Activated naive CD8-positive, alpha-beta T cell treated with anti-CD3 and anti-CD28 coated beads, Interleukin-2, amount 10 ng/mL, durations not matched to agents 7 days and 5 days (primary cell): ENCODE measurements at places on chromosomes 16 and 17. TPM values are rescaled to one million over a fixed set of nuclear protein-coding genes. Genes with fewer than 3 reads are reported as not detected.
A peak's percentile ranks its signal among the peaks of the same experiment; 100 is the strongest.

DNA sequence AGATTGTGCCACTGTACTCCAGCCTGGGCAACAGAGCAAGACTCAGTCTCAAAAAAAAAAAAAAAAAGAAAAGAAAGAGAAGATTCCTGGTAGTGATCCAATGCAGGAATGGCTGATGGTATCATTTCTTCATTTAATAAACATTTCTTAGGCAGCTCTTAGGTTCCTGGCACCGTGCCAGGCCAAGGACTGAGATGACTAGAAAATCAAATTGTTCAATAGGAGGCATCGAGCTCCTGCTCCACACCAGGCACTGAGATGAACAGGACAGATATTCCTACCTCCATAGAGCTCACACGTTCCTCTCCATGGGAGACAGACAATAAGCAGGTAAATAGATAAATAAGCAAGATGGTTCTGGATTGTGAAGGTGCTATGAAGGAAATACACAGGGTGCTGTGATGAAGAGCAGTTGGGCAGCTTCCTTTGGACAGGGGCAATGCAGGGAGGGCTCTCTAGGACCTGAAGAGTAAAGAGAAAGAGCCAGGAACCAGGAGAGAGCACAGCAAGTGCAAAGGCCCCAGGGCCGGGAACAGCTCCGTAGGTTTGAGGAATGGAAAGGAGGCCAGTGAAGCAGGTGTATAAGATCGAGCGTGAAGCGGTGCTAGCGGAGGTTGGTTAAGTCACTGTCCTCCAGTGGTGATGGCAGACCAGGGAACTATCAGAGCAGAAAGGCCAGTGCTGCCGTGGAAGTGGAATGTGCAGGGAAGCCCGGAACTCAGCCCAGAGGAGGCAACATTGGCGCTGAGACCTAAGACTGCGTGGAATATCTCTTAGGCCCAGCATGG lies 26.5 kb upstream of the CRHR1 start:
- peak; percentile 1 for DNase-seq

DNA sequence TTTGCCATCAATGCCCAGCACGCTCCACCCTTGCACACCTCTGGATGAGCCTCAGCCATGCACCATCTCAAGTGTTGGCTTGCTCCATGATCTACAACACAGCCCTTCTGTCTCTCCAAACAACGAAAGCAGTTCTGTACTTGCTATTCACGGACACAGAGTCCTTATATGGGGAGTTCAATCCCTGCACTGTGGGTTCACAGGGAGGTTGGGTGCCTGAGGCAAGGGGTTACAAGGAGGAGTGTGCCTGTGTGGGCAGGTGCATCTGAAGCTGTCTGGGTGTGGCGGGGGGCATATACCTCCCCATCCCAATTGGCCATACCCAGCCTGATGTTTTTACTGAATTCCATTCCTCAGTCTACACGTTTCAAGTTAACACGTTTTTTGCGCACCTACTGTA lies 5.6 kb downstream of the RUNDC3A start:
- DNase-seq, result no peak

DNA sequence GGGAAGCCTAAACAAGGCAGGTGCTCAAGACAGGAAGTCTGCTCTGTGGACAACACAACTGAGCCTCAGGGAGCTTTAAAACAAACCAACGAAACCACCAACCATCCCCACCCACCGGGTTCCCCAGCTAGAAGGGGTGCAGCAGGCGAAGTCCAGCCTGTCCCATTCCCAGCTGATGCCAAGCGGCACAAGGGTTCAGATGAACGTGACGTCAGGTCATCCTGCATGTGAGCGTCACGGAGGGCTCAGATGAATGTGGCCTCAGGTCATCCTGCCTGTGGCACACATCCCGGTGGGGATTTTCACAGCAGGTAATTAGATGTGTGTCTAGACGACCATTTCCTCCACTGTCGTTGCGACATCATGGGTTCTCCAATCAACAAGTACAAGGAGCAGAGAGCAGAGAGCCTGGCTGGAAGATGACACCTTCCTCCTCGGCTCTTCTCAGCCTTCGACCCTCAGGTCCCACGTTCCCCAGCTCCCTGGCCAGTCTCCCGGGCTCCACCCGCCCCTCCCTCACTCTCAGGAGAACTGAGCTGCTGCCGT lies 246.5 kb downstream of the FOXL1 start:
- no peak for DNase-seq

DNA sequence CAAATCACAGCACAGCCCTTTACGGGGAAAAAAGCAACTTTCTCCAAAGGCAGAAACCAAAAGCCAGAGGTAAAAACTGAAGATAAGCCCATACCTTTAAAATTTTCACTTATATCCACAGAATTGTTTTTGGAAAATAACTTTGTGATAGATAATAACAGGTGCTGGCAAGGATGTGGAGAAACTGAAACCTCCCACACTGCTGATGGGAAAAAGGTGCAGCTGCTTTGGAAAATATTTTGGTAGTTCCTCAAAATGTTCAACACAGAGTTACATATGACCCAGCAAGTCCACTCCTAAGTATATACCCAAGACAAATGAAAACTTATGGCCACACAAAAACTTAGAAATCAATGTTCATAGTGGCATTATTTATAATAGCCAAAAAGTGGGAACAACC lies 12.2 kb downstream of the EFTUD2 start:
- no peak for DNase-seq

GRCh38 chr17:50453901-50454300 lies 14.8 kb downstream of the CHAD start:
- DNase-seq, result no peak

GRCh38 chr17:5096731-5097100 lies 15.0 kb downstream of the ZNF232 start:
- no peak for DNase-seq

GRCh38 chr16:51666821-51667220 lies 515.8 kb upstream of the SALL1 start:
- DNase-seq, result no peak

DNA sequence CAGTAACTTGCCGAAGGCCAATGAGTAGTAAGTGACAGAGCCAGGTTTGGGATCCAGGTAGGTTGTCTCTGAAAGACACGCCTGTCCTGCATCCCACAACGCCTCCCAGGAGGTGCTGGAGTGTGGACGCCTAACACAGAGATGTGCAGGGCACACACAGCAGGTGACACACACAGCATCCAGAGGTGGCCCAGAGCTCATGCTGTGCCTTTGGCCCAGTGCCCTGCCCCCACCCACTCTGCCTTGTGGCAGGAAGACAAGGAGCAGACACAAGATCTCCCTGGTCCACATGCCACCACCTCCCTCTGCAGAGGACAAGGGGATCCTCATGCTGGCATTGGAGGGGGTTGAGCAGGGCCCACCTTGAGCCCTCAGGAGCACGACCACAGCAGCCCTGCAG lies 14.7 kb upstream of the STH start:
- no peak for DNase-seq

DNA sequence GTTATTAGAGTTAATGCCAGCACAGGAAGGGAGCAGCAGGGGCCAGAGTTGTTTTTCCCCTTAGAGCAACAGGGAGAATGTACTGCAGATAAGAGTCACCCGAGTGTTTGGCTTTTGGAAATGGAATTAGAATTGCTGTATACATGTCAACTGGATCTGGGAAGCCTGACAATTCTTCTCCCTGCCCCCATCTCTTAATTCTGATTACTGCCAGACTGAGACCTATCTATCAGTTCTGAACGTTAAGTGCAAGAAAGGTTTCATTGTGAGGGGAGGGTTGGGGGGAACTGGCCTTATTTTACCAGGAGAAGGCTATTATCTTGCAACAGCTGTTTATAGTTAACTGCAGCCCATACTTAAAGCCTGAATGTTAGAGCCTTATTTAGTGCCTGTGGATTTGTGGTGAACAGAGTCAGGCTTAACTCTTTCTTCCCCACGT lies 424.5 kb upstream of the CDH11 start:
- DNase-seq, result no peak

DNA sequence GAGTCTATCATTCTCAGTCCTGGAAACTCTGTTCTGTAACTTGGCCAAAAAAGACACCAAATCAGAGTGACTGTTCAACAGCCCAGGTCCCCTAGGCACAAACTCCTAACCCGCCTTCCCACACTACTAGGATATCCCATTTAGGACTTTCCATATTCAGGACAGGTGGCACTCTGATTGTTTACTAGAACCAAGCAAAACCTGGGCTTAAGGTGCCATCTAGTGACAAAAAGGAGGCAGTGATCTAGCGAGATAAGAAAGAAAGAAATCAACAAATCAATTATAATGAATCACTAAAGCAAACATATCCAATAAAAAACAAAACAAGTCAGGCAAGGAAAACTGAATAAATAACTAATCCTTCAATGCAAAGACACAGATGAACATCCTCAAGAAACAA lies 203.9 kb downstream of the CEP112 start:
- DNase-seq, result no peak

DNA sequence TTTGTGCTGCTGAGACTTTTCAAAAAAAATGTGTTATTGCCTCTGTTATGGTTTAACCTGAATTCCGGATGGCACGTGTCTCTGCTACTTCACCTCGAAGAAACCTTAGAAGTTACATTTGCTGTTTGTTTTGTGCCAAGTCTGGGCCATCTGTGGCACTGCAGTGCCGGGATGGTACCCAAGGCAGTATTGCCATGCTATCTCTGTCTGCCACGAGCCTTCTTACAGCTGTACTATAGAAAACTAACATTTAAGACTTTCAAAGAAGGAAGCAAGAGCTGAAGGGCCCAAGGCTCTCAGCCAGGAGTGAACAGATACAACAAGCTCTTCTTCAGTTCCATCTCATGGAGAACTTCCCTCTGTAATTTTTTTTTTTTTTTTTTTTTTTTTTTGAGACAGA lies 73.7 kb upstream of the NOL11 start:
- DNase-seq, result no peak

AKAP10 gene
- total RNA-seq, result 55.9 TPM

WFDC1 gene
- total RNA-seq, result not detected

FBXO39 gene
- total RNA-seq, result 0.69 TPM

RGS9 gene
- total RNA-seq, result 3.5 TPM

VWA3A gene
- total RNA-seq, result 0.51 TPM

KRT23 gene
- not detected for total RNA-seq
